ENCODE measurements at places on chromosomes 3 and 15. TPM values are rescaled to one million over a fixed set of nuclear protein-coding genes. Genes with fewer than 3 reads are reported as not detected.

Gene TLR9
- 0.86 TPM for total RNA-seq

Gene GOLGA6D
- total RNA-seq, result not detected

Gene CFAP161
- not detected for total RNA-seq

Gene NOX5
- 0.23 TPM for total RNA-seq

Gene REC114
- total RNA-seq, result not detected

DNA sequence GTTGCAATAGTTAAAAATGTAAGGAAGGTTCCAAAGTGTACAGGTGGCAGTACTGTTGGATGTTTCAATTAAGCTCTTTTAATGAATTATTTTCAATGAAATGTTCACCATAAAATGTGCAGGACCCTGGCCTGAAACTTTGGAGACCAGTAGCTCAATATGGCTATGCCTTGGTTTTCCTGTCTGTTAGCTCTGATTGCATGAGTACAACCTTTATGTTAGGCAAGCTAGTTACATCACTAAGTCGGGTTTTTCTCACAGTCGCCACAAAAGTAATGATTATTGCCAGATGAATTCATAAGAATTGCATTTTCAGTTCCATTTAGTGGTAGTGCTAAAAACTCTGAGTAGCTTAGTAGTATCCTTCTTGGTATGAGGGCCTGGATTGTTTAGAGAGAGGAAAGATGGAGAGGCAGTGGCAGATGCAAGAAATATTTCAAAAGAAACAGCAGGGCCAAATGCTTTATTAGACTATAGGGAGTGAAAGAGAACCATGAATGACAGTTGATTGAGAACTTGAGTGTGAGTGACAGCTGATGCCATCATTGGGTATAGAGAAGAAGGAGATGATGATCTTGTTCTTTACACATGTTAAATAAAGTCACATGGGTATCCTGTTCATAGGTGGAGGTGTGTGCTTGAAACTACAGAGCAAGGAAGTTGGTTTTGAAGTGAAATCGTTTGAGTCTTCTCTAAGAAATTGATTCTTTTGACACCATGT is 109.5 kb downstream of the AKAP13 start:
- no peak for DNase-seq

DNA sequence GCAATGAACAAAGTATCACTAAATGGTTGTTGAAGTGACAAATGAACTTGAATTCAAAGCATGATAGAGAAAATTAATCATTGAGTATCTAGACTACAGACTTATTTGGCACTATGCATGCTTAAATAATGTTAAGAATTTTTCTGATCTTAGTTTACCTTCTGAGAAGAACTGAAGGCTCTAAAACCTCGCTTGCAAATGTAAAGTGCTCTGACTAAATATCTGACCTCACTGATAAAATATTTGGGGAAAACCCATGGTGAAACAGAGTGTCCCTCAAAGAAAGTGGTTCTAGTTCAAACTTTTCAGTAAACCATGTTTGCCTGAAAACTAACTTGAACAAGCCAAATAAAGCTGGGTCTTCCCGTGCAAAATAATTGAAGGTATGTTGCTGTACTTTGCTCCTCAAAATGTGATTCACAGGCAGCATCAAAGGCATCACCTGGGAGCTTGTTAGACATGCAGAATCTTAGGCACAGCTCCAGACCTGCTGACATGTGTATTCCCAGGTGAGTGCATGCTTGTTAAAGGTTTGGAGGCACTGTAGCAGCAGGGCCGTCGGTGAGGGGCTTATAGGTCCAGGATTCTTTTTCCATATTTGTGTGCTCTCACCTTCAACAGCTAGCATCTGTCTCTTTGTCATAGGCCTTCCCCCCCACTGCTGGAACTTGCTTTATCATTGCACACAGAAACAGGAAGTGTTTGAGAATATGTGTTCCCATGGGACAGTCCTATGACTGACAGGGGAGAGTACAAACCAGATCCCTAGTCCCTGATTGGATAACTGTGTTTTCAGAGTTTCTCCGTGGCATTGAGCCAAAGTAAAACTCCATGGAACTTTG is 524.2 kb upstream of the LMCD1 start:
- no peak for DNase-seq

- no peak for DNase-seq
Measured at GRCh38 chr3:24505691-24506550, 11.3 kb upstream of the THRB start.

DNA sequence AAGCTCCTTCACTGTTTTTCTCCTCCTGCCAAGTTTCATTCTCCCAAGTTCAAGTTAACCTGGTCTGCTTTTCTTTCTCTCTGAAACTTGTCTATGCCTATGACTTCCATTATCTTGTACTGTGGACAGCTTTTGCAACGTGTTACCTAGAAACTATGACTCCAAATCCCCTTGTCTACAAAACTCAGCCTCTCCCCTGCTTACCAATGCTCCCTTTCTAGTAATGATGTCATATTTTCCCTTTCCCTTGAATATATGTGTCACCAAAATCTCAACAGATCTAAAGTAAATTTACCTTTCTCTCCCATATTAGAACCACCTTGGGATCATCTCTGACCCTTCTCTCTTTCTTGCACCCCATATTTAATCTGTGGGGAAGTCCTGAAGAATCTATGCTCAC is 10.5 kb upstream of the ABHD2 start:
- no peak for DNase-seq

DNA sequence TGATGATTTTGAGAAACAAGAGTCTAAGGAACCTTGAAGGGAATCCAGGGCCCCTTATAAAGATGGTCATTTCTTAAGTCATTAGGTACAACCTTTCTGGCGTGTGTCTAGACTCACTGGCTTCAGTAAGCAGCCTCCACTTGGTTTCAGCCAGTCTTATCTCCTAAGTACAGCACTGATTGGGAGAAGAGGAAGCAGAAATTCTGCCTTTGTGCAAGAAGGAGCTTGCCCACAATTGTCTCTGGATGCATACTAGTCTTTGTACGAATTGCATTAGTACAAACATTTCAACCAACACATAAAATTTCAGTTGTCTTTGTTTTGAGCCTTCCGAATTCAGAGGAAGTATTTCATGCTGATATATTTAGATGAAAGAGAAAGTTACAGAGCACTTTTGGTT is 139.4 kb downstream of the SLCO3A1 start:
- DNase-seq, result no peak

DNA sequence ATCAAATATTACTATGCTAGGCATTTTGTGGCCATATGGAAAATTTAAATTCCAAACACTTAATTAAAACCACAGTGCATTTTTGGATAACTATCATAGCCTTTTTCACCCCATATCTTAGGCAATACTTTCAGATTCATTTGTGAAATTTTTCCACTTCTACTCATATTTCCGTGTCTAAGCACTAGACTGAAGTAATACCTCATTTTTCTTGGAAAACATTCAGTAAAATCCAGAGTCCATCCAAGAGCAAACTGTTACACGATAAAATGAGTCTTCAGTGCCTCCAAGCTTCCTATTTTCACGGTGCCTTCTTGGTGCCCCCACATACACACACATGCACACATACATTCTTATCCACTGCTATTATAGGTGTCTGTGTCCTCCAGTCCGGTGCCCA is 845.9 kb downstream of the TBL1XR1 start:
- no peak for DNase-seq

DNA sequence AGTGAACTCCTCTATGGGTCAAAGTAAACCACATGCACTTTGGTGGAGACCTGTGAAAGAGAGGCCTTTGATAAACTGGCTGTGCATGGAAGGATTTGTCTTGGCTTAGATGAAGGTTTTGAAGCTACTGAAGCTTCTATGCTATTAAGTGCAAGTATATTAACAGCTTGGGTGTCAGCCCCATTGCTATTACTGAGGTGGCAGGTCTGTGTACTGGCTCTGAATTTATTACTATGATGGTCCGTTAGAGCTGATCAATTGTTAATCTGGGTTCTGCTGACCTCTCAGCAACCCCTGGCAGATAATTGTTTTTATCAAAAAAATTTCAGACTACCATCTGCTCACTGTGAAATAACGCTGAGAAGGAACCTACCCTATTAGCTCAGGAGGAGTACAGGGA is 268.2 kb downstream of the CACNA2D3 start:
- no peak for DNase-seq

GRCh38 chr3:13612829-13613228 is 63.9 kb downstream of the FBLN2 start:
- no peak for DNase-seq

All from activated naive CD4-positive, alpha-beta T cell treated with anti-CD3 and anti-CD28 coated beads, Interleukin-2, amount 50 U/mL, for 72 hours (primary cell).